ENCODE measurements at places on chromosomes 1 and 21.

DNA sequence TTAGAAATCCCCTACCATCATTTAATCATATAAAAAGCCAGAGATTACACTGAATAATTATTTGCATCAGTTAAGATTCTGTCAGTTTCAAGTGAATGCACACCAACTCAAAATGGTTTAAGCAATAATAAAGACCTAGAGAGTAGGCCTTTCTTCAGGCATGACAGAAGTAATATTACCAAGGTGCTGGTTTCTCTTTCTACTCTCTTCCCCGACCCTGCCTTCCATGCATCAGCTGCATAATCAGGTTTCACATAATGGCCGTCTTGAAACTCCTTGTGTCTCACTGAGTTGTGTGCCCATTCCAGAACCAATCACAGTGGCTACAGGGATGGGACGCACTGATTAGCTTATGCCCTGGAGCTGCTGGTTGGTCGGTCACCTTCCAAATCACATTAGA lies 103.5 kb upstream of the SERTAD4 start:
- DNase-seq = no peak

GRCh38 chr21:39111931-39112550 lies 71.2 kb downstream of the PSMG1 start:
- no peak for DNase-seq

DNA sequence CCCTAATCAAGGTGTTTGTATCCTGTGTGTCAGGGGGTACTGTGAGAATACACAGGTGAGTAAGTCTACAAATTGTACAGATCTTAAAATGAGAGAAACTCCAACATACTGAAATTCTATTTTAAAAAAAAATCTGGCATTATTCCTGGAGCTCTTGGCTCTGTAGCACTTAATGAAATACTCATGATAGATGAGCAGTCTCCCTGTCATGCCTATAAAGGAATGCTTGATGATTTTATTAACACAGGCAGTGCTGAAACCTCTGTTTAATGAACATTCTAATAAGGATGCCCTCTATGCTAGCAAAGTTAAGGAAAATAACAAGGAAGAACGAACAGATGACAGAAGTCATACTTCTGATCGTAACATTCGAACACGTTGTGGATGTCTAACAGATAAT lies 233.9 kb upstream of the NEGR1 start:
- DNase-seq = no peak

GRCh38 chr1:184950227-184950626 lies 24.1 kb downstream of the NIBAN1 start:
- no peak for DNase-seq

DNA sequence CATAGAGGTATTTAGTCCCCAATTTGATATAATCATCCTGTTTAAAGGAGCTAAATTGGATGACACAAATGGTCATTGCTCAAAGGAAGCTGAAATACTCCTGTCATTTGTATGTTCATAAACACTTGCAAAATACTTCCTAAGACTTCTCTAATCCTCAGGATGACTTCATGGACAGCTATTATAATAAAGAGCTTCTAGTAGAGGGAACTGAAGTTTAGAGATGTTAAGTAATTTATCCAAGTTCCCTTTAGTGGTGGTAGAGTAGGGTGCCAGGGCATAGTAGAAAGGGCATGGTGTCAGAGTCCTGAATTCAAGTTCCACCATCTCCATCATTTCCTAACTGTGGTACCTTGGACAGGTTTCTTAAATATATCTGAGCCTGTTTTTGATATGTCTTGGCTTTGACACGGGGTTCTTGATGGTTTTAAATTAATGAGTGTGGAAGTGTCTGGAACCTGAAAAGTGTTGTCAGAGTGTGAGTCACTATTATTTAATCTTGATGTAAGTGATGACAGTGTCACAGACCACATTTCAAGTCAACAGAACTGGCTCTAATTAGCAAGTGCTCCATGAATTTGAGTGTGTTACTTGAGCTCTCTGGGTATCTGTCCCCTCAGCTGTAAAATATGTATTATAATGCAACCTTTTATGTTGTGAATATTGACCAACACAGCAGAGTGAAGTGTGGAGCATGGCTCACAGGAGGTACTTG lies 12.1 kb upstream of the GBP6 start:
- DNase-seq = no peak

- no peak for DNase-seq
Observed at GRCh38 chr1:205150651-205151428, 29.1 kb upstream of the RBBP5 start.

DNA sequence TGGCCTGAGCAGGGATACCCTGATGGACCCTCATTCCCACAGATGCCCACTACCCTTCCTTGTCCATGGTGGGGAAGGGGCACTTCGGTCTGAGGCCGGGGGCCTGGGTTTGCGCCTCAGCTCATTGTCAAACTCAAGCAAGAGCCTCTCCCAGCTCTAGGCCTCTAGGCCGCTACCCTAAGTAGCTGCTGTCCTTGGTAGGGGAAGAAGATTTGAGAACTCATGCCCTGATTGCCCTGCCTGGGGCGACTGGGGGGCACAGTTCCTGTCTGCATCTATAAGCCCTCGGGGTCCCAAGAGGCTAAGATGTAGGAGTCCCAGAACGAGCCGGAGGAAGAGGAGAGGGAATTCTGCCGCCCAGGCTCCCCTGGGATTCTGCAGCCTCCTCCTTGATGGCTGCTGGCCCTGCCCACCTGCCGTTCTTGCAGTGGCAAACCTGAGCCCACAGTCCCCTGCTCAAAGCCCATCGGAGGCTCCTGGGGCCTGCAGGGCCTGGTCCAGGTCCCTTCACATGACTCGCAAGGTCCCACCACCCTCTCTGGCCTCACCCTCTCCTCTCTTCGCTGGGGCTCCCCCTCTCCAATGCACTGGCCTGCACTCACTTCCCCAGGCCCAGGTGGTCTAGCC lies 20.4 kb upstream of the CASZ1 start:
- no peak for DNase-seq

DNA sequence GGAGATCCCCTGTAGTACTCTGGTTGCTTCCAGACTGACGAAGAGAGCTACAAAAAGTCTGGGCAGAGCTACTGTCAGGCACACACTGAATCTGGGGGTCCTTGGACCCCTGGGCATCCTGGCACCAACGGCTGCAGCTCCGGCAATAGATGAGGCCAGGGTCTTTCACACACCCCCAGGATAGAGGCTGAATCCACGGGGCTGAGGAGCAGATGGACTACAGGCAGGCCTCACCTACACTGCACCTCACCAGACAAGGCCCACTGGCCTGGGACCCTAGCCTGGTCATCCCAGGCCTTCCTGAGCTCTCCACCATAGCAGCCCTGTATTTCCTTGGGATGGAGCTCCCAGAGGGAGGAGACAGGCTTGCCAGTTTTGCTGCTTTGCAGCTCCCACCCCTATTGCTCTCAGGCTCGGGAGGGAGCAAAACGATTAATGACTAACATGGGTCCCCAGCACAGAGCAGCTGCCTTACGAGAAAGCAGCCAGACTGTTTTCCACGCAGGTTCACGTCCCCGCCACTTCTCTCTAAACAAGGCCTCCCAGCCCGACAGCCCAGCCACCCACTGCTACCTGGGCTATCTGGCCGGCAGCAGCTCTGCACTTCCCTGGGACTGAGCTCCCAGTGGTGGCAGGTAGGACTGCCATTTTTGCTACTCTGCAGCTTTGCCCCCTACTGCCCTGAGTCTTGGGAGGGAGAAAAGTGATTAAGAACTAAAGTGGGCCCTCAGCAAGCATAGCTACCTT lies 1022.5 kb upstream of the ADGRL2 start:
- no peak for DNase-seq

- DNase-seq = no peak
Observed at GRCh38 chr1:158396646-158397045, 2.6 kb downstream of the OR10T2 start.

DNA sequence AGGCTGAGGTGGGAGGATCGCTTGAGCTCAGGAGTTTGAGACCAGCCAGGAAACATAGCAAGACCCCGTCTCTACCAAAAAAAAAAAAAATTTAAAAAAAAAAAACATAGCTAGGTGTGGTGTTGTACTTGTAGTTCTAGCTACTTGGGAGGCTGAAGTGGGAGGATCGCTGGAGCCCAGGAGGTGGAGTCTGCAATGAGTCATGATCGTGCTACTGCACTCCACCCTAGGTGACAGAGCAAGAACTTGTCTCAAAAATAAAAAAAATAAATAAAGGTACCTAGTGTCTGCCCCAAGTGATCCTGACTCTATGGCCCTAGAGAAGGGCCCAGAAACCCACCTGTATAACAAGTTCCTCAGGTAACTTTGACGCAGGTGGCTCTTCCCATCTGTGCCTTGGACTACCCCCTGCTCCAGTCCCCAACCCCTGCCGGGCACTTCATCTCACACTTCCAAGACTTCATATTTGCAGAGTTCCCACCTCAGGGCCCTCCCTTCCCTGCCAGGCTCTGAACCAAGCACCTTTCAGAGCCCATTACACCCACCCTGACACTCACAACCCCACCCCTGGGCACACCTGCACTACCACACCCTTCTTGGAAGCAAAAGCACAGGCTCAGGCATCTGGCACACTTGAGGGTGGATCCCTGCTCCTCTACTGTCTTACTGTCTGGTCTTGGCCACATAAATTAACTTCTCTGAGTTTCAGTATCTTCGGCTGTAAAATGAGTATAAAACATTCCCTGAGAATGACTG lies 80.2 kb upstream of the KLHDC7A start:
- DNase-seq = no peak

- peak; percentile 36 for DNase-seq
Observed at GRCh38 chr1:235954306-235955283, 87.9 kb upstream of the LYST start.

GRCh38 chr1:218995091-218995665 lies 178.5 kb upstream of the LYPLAL1 start:
- no peak for DNase-seq

Measured in EL (cell line).